ENCODE measurements at places on chromosomes 2 and 18.

DNA sequence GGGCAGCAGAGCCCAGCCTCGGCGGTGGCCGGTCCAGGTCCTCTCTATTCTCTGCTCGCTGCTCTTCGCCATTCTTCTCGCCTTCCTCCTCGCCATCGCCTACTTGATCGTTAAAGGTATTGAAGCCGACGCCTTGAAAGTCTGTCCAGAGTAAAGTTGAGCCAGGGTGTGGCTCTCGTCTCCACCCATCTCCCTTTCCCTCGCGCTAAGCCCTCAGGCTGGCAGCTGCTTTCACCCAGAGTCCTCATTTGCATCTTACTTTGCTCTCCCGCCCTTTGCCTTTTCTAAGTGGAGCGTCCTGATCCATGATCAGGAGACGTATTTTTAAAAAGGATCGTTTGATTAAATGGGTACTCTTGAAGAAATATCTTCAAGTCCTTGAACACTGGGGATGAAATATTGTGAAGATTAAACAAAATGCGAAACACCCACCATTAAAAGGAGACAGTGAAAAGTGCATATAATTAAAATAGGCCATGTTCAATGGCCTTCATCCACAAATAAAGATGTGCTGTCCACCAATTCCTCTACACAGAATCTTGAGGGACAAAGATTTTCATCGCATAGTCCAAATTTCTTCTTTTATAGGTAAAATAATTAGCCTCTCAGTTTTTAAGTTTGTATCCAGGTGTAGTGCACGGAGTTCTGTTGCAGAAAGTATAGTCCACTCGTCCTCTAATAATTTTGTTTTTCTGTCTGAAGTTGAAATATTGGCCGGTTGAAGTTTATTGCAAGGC lies 657 bp downstream of the ARL6IP6 start:
- peak; percentile 29 for DNase-seq

DNA sequence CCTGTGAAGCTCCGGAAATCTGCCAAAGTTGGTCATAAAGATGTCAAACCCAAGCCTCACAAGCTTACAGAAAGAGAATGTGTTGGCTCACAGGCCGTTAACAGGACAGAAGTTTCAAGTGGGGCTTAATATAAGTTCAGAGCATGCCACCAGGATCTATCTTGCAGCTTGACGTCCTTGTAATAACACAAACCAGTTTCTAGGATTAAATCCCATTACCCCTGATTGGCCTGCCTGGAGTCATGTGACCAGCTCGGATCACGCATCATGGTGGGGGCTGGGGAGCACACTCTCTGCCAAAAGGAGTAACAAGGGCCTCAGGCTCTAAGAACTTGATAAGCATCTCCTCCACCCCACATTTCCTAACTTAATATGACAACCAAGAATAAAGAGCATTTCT lies 38.9 kb upstream of the SCG2 start:
- no peak for DNase-seq

DNA sequence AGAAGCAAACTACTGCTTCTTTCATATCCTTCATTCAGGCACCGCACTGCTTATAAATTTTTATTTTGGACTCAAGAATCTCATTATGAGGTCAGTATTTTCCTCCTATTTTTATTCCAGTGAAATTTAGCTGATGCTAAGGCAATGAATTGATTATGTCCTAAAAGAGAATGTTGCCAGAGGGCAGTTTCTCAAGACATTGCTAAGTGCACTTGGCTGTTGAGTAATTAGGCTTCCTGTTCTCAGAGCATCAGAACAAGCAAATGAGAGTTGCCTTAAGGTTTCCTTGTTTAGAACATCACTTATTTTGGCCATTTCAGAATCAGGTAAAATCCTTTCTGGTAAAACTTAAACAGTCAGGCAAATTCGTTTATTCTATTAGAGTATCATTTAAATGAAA lies 548.6 kb upstream of the ZEB2 start:
- no peak for DNase-seq

GRCh38 chr2:96146153-96146880 lies 1.1 kb upstream of the DUSP2 start:
- peak; percentile 4 for DNase-seq

DNA sequence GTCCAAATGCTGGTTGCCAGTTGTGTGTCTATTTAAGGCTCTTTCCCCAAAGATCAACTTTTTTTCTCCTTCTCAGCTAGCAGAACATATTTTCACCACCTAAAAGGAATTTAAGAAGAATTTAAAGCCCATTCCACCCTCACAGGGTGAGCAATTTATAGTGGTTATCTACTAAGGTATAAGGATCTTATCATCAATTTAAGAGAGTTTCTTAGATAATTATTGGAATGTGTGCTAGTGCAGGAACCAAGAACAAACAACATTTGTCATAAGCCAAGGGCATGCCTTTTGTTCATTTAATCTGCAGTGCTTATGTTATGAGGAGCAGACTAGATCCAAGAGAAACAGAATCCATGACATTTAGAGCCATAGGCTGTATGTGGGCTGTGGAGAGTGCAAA lies 37.2 kb downstream of the NLRC4 start:
- DNase-seq: no peak

DNA sequence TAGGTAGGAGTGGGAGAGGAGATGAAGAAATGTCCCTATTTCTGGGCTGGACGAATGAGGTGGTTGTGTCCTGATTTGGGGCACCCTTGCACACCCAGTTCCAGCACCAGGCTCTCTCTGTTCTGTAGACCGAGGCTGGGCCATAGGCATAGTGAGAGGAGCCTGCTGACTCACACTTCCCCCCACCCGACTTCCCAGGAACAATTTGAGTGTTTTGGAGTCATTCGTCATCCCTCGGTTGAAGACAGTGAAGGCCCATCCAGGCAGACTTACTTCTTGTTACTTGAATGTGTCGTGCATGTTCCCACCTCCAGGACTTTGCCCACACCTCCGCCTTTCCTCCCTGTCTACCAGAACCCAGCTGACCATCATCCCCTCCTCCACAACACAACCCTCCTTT lies 179.1 kb downstream of the HAUS1 start:
- DNase-seq: no peak

DNA sequence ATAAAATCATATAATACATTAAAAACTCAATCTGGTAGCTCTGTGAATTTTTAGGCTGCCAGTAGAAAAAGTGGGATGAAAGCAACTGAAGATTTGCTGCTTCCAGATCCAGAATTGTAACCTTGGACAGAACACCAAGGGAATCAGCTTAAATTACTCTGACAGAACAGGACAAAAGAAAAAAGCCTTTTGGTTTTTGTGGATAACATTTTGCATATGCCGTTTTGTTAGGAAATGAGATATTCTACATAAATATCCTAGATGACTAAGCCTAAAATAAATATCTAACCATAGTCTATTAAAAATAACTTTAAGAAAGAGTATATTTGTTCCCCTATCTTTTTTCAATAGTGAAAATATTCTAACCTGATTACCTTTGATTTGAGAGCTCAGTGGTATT lies 148.7 kb upstream of the DOCK10 start:
- DNase-seq: no peak

DNA sequence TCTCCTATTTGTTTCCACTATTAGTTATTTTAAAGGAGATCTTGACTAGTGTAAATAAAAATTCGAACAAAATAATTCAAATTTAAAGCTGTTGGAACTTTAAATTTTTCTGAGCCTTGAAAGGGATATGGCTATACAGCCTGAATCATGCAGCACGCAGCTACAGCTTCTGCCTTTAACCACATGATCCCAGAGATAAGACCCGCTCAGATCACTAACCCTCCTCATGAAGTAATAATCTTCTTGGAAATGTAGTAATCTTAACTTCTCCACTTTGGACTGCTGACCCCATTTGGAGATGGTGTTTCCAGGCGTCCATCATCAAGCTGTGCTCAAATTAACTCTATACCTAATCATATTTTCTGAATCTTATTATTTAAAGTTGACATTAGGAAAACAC lies 336.6 kb downstream of the DSC3 start:
- DNase-seq: no peak

- DNase-seq: no peak
Observed at GRCh38 chr18:34970106-34970505, 71.1 kb upstream of the MAPRE2 start.

GRCh38 chr2:44715671-44716081 lies 225.8 kb upstream of the SIX3 start:
- DNase-seq: no peak

All from NCI-H524 (cell line).